ENCODE measurements at places on chromosomes 3 and 15.

GRCh38 chr3:193589616-193590015 lies 3.4 kb upstream of the OPA1 start:
- DNase-seq = no peak

DNA sequence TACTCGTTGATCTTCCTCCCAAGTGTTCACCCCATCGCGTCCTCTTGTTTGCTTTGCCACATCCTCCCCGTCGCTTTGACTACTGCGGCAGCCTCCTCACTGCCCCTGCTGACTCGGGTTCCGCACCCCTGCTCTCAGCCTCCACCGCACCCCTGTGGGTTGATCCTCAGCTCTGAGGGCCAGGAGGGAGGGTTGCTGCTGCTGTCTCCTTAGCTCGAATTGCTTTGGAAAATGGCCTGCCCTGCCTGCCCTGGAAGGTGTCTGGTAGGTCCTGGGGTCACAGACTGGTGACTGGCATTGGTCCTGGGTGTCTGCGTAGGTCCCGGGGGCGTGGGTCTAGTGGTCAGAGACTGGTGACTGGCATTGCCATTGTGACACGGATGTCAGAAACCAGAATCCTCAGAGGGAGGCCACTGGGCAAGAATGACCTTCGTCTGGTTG lies 9.4 kb downstream of the MUC4 start:
- no peak for DNase-seq

DNA sequence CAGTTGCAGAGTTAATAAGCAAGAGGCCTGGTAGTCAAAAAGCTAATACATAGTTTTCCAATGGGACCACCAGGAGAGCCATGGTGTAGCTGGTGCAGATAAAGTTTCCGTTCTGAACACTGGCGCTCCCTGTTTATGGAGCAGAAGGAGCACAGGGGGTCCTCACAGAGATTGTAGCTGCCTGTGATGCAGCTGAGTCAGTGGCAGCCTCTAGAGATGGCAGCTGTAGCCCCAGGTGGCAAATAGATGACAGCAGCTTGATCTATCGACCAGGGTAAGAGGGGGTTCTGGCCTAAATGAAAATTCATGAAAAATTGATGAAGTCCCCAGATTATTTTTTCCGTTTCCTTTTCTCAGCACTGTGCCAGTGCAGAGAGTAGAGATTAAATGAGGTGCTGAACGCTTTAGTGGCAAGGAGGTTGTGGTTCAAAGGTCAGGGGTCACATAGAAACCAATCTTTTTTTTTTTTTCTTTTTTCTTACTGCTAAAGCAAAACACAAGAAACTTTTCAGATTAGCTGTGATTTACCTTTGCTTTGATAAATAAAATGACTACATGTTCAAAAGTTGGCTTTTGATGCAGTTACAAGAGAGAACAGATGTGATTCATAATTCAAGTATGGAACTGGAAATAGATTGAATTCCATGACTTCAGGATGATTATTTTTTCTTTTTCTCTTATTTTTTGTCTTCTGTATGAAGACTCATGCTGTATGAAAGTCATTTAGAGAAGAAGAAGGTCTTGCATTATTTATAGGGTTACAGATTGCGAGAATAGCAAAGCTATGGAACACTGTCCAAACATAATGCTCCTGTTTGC lies 63.3 kb downstream of the ROBO2 start:
- DNase-seq = no peak

GRCh38 chr3:52364322-52365035 lies 48.4 kb downstream of the DNAH1 start:
- no peak for DNase-seq

- DNase-seq = no peak
Observed at GRCh38 chr3:94961423-94962100, 898.7 kb downstream of the NSUN3 start.

DNA sequence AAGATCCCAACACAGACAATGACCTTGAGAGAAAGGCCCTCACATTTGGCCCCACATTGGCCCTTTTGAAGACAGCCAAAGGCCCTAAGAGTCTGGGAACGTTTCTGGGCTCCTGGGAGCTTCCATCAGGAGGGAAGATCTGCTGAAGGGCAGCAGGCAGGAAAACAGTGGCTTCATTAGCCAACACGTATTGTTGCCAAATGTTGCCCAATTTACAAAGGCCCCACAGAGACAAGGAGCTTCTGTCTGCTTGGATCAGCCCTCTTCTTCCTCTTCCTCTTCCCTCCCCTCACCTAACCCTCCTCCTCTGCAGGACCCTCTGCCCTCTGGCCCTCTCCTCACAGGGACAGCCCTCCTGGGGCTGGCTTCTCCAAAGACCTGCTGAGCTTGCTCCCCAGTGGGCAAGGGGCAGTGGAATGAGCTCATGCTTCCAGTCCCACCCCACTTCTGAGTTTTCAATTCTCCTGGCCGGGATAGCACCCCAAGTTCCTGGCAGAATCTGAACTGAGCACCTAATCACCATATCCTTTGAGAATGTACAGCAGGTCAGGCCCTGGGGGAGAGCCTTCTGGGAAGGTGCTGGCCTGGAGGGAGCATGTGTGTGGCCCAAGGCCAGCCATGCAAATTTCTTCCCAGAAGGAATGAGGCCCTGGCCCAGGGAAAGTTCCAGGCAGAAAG lies 5.1 kb upstream of the LTF start:
- DNase-seq = no peak

- DNase-seq = no peak
Observed at GRCh38 chr3:94187697-94188096, 124.8 kb downstream of the NSUN3 start.

- DNase-seq = no peak
Observed at GRCh38 chr3:62237286-62237948, 135.9 kb downstream of the FEZF2 start.
